ENCODE measurements at places on chromosomes 2 and 18.

GRCh38 chr18:71846716-71847115 lies 697.4 kb downstream of the CBLN2 start:
- no peak for DNase-seq

DNA sequence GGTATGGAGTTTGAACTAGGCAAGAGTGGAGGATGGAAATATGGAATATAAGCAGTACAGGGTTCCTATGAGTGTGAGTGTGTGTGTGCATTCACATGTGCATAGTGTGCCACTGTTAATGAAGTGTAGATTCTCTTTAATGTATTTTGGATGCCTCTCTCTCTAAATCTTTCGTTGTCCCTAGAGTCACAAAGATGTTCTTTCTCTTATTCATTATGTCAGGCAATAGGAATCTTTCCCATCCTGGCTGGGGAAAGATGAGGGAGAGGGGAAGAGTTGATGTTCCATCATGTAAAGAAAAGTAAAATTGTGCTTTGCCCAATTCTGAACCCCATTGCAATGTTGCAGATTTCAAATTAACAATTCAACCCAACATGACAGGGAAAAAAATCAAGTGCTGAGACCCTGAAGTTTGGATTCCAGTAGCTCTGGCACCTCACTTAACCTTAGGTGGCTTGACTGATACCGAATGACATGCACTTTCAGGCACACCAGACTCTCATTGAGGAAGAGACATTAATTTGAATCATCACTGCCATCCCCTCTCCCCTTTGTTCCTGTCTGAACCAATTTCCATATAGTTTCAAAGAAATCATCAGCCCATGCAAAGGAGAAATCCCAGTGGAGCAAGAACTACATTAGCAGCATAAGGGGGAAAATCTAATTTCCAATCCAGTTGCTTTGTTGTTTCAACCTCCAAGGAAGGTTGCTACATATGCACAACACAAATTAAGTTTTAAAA lies 28.0 kb downstream of the KLF7 start:
- DNase-seq: no peak

DNA sequence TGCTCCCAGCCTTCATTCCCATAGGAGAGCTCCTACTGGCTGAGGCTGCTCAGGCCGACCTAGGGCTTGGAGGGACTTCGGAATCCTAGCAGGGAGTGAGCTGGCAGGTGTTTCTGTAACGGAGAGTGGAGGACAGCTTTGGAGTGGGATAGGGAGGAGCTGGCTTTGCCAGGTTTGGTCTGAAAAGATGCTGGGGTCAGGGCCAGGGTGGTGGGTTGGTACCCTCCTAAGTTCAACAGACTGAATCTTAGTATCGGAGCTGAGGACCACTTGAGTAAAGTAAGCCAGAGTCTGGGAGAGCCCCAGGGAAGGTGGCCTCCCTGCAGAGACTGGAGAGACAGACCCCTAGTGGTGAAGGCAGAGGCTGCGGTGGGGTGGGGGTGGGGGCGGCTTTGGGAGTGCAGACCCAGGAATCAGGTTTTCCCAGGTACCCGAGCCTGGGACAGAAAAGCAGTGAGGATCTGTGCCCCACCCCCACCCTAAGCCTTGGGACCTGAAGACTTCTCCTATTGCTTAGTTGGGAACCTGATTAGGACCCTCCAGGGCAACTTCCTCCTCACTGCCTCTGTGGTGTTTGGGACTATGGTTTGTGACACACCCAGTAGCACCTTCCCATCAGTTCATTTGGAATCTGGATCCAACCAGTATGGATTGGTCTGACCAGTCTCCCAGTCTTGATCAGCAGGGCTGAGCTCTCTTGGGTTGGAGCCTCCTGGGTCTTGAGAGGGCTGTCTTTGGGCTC lies 3.0 kb downstream of the CNNM4 start:
- peak; percentile 64 for DNase-seq

DNA sequence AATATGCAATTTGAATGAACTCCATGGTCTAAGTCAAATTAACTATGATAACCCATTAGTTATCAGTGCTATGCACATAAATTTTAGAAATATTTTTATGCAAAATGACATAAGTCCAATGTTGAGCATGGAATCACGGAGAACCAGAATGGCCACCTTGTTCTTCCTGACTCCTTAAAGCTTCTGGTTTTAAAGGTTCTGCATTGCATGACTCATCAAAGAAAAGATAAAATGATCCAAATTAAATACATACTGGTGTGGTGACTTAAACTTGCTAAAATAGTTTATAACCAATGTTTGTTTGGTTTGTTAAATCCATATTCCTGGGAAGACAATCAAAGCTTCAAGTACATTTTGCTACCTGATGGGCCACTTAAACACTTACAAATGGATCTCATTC lies 1146.9 kb upstream of the NRXN1 start:
- DNase-seq: no peak

DNA sequence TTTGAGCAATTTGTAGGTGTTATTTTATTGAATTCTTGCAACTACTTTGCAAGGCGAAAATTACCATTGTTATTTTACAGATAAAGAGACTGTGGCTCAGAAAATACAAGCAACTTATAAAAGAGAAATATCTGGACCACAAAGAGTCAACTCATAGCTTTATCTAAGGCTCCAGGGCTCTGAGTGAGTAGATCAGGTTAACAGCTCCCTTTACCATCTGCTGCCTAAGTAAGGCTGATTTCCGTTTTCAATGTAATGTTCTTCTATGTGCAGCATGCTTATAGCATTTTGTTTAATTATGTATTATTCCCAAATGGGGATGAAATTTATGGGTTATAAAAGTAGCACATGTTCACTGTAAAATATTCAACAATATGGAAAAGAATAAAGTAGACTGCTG lies 299.1 kb upstream of the TNP1 start:
- DNase-seq: no peak

DNA sequence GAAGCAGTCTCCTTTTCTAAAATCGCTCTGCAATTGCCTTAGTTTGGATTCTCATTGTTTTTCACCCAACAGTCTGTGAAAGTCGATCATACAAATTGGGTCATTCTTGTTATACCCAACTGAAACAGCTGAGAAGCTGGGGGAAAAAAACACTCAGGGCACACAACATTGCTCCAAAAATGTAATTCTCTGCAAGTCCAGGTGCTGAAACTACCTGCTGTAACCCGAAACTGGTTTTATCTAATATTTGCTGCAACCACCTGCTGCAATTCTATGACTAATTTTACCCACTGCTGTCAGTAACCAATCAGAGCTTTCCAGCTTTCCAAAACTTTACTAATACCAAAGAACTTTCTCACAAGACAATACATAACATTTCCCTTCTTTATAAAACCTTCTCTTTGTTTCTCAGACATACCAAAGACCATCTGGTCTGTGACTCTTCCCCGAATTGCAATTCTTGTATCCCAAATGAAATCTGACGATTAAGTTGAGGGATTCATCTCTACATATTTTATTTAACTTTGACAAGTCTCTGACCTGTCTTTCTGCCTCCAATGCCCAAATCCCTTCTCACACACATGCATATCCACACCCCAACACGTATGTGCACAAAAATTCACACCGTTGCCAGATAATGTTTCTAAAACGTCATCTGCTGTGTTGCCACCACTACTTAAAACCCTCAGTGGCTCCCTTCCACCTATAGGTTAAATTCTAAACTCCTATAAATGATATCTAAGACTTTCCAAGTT lies 198.3 kb downstream of the PIEZO2 start:
- no peak for DNase-seq

DNA sequence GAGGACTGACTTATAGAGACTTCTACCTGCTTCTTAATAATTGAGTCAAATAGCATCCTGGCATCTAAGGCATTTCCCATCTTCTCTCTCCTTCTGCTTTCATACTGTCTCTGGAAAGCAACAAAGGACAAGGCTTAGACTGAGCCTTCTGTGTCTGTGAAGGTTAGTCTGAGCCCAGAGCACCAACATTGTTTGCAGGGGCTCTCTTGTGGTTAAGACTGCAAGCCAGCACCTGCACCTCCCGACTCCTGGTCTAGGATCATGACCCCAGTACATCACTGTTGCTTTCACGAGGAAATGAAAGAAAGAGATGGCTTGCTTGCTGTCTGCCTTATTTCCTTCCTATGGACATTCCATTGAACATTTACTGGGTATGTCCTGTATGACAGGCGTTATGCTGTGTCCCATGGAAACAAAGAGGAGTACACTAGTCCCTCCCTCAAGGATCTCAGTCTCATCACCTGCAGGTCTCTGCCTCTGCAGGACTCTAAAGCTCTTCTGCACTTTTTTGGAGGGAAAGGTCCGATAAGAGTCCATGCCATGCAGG lies 315.8 kb upstream of the EPAS1 start:
- DNase-seq: no peak

DNA sequence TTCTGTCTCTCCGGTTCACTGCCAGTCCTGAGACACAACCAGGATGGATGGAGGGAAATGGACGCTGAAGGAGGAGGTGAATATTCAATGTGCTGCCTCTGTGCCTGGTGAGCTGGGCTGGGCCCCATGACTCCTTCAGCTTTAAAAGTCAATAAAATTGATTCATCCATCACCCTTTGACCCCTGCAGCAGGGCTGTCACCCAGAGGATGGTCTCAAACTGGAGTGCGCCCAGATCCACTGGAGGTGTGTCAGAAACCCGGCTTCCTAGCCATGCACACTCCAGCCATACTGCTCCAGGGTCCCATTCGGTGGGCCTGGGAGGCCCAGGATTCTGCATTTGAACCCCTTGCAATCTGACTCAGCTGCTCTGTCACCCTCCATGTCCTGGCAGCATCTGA lies 94.1 kb upstream of the BOD1L2 start:
- DNase-seq: no peak

DNA sequence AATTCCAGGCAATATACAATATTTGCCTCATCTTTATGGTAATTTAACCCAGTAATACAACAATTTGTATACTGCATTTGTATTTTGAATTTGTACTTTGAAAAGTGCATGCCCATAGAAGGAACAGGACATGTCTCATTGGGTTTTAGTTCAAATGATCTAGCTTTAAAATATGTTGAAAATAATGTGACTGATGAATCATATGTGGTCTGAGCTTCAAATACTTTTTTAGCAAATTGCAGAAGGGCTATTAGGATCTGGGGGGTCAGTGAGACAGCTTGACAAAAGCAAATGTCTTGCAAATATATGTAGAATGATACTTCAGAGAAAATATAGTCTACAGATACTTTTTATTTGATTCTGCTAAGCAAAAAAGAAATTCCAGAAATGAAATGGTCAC lies 248.9 kb downstream of the DCC start:
- no peak for DNase-seq

DNA sequence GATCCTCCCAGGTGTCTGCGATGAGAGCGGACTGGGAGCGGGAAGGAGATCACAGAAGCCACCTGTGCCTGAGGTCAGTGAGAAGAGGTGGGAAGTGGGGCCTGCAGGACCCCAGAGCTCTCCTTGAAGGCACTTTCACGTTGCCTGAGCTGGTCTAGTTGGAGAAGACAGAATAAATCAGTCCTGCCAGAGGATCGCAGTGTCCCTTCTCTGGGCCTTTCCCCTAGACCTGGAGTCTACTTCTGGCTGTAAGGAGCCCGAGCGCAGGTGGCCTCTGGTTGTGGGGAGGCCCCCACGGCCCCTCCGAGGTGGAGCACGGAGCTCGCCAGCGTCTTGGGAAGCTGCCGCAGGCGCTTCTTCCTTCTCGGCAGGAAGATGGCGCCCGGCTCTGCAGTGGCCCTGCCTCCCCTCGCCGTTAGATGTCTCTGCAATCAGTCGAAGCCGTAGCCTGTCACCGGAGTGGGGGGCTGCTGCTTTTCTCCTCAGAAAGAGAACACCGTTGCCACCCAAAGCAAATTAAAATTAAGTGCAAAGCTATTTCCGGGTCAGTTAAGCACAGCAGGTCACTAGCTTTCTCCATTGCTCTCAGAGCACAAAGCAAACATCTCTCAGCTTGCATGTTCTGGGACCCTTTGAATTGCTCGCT lies 212.0 kb upstream of the MYT1L start:
- peak; percentile 57 for DNase-seq

- no peak for DNase-seq
Measured at GRCh38 chr2:9772999-9773902, 70.0 kb upstream of the TAF1B start.

- DNase-seq: no peak
Measured at GRCh38 chr2:128817171-128817570, 498.5 kb upstream of the HS6ST1 start.

DNA sequence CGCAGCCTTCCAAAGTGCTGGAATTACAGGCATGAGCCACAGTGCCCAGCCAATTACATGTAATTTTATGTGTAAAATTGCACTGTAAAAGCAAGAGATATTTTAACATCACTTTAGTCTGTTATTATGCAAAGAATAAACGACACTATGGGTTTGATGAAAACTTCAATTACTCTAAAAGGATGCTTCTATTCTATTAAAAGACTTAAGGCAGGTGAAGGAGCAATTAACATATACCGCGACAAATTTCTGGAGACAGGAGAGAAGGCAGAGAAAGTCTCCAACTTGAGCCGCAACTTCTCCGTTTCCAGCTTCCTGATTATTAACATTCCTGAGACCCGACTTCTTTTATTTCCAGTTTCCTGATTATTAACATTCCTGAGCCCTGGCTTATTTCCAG lies 53.7 kb downstream of the FAM210A start:
- no peak for DNase-seq

DNA sequence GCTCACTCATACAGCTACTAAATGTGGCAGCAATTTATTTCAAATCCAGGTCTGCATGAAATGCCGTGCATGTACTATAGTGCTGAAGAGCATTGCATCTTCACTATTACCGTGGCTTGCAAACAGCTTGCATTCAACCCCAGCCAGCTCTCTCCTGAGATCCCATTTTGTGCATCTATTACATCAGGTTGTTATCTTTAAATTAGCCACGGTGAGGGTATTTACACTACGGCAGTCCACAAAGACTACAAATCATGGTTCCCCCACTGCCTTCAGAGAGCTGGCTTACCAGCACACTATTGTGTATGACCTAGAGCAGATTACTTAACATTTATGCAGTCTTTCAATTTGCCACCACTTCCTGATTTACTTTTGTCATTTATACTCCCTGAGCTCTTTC lies 621.3 kb upstream of the LRATD1 start:
- no peak for DNase-seq

GRCh38 chr18:20971886-20972267 lies 139.7 kb downstream of the ROCK1 start:
- DNase-seq: no peak

DNA sequence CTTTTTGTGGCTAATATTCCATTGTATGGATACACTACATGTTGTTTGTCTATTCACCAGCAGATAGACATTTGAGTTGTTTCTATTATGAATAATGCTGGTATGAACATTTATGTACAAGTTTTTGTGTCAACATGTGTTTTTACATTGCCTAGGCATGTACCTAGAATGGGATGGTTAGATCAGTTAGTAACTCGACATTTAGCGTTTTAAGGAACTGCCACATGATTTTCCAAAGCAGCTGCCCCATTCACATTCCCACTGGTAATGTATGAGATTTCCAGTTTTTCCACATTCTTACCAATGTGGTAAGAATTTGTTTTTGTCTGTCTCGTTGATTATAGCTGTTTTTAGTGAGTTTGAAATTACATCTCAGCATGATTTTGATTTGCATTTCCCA lies 112.8 kb downstream of the FHOD3 start:
- no peak for DNase-seq

- no peak for DNase-seq
Measured at GRCh38 chr2:219285894-219286425, 6.8 kb downstream of the DNAJB2 start.

All from head of caudate nucleus (tissue), 42 donors.